ENCODE measurements at places on chromosomes 13 and 19.

DNA sequence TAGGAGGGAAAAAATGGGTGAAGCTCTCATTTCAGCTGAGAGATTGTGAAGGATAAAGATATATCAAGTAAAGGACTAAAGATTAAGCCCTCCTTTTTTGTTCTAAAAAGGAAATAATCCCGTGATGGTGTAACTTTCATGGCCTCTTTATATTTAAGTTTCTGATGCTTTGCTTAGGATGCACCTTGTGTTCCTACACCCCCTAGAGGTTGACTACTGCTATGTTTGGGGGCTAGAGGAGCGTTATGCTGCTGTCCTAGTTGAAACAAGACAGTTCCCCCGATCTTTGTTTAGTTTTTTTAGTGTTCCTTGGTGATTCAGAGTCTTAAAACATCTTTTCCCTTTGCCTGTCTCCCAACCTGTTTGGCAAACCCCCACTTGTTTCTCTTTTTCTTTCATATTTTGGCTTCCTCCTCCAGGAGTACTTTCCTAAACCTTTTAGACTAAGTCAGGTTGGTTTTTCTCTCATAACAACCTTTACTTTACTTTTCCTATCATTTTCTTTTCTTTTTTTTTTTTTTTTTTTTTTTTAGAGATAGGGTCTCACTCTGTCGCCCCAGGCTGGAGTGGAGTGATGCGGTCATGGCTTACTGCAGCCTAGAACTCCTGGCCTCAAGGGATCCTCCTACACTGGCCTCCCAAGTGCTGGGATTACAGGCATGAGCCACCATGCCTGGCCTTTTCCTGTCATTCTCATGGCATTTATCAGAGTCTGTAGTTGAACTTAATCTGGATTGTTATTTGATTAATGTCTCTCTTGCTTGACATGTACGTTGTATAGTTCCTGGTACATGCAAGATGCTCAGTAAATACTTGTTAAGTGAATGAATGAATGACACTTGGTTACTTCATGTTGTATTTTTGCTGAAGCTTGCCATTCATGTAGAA is 2.8 kb downstream of the UBA2 start:
- peak; percentile 58 for DNase-seq

- peak; percentile 89 for DNase-seq
Measured at GRCh38 chr19:13396250-13397080, 109.8 kb downstream of the CACNA1A start.

DNA sequence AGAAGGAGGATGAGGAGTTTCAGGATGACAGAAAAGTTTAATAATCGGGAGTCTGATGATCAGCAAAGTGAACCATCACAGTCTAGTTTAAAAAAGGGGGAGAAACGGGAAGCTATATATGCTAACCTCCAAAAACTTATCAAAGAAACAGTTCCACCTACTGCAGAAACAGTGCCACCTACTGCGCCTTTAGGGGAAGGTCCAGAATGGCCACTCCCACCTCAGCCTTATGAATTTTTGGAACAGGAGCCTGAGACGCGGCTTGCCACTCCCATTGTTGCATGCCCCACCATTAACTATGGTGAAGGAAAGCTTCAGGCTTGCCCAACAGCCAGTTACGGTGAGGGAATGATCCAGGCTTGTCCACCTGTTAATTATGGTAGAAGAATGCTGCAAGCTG is 929.0 kb downstream of the SLITRK6 start:
- DNase-seq = no peak

DNA sequence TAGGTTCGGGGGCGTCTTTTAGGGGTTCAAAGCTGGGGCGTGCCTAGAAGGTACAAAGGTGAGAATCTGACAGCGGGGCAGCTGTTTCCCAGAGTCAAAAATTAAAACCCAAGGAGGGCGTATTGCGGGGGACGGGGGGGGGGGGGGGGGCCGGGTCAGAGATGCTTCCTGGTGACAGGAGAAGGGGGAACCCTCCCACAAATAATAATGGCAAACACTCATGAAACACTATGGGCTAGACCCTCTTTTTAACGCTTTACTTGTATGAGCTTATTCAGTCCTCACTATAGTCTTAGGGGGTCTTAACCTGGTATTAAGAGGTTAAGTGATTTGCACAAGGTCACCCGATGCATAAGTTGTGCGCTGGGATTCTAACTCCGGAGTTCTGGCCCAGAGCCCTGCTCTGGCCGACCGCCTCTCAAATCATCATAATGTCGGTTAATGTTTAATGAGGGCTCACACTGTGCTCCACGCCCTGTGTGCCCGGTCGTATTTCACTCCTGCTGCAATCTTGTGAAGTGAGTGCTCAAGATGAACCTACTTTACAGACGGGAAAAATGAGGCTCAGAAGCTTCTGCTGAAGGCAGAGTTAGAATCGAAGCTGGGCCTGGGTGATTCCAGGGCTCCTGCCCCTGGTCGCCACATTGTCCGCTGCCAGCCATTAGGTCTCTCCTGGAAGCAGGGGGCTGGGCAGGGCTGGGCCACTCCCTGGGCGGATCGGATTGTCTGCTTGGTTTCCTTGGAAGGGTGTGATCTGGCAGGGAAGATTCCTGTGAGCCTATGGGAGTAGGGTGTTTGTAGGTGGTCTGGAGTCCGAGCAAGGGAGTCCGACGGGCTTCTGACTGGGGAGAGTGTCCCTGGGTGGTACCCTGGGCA is 964 bp downstream of the PAK4 start:
- DNase-seq = peak; percentile 91

- DNase-seq = no peak
Measured at GRCh38 chr13:50025436-50025835, 10.2 kb downstream of the KCNRG start.

DNA sequence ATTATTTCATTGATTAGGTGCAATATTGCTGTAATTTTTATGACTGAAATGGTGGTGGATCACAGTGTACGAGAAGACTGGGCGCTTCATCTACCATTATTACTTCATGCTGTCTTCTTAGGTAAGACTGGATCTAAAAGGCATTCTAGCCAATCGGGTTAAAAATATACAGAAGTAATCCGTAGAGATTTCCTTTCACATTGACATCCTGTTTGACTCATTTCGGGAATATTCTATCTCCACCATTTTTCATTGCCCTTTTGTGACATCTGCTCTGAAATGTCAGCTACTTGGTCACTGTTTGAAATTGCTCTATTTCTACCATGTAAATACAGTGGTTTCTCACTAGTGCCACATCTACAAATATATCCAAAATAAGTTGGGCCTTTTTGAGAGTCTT is 90.2 kb downstream of the ZAR1L start:
- DNase-seq = no peak

DNA sequence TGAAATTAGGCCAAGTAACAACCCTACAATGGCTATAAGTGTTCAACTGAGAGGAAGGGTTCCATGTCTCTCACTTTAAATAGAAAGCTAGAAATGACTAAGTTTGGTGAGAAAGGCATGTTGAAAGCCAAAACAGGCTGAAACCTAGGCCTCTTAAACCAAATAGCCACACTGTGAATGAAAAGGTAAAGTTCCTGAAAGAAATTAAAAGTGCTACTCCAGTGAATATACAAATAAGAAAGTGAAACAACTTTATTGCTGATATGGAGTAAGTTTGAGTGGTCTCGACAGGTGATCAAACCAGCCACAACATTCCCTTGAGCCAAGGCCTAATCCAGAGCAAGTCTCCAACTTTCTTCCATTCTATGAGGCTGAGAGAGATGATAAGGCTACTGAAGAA is 209.6 kb downstream of the KLF12 start:
- no peak for DNase-seq

GRCh38 chr19:1087813-1088415 is 7.3 kb downstream of the POLR2E start:
- DNase-seq = no peak

GRCh38 chr13:48961379-48961778 is 14.3 kb upstream of the FNDC3A start:
- DNase-seq = no peak

- no peak for DNase-seq
Measured at GRCh38 chr13:33817513-33817900, 442 bp upstream of the RFC3 start.

DNA sequence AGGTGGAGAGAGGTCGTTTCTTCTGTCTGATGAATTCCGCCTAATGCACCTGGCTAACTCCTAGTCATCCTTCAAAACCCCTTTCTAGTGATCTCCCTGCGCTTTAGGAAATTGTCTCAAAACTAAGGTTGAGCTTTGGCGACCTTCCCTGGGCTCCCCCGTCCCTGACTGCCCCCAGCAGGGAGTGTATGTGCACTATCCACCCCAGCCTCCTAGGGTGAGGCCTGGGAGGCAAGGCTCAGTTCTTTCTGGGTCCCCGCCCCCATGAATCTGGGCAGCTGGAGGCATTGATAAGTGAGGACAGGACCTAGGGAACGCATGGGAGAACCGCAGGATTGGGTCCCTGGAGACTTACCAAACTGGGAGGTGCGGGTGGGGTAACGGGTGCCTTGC is 378 bp downstream of the TLE6 start:
- no peak for DNase-seq

GRCh38 chr19:12987781-12988180 is 7.5 kb upstream of the NFIX start:
- DNase-seq = no peak

DNA sequence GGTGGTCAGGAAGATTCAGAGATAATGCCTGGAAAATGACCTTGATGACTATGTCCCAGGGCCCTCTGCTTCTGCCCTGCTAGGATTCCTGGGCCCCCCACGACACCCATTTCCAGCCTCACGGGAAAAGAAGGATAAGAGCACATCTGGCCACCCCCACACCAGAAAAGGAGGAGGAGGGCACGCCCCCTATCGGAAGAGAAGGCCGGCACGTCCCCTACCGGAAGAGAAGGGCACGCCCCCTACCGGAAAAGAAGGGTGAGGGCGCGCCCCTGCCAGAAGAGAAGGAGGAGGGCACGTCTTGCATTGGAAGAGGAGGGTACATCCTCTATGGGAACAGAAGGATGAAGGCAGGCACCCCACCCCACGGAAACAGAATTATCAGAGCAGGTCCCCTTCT is 84.3 kb downstream of the IER2 start:
- no peak for DNase-seq

- peak; percentile 34 for DNase-seq
Measured at GRCh38 chr13:109955598-109955997, 169.2 kb upstream of the IRS2 start.

GRCh38 chr13:52195401-52195837 is 36.0 kb upstream of the NEK3 start:
- DNase-seq = peak; percentile 67

GRCh38 chr19:20367811-20368294 is 197.7 kb downstream of the ZNF737 start:
- no peak for DNase-seq

GRCh38 chr13:28743020-28743419 is 24.2 kb upstream of the SLC46A3 start:
- DNase-seq = no peak

- DNase-seq = no peak
Measured at GRCh38 chr13:33078263-33078662, 62.0 kb downstream of the KL start.

- DNase-seq = peak; percentile 41
Measured at GRCh38 chr19:38270587-38271167, 6.3 kb downstream of the SPINT2 start.

- DNase-seq = no peak
Measured at GRCh38 chr19:29084266-29084665, 128.7 kb downstream of the UQCRFS1 start.

DNA sequence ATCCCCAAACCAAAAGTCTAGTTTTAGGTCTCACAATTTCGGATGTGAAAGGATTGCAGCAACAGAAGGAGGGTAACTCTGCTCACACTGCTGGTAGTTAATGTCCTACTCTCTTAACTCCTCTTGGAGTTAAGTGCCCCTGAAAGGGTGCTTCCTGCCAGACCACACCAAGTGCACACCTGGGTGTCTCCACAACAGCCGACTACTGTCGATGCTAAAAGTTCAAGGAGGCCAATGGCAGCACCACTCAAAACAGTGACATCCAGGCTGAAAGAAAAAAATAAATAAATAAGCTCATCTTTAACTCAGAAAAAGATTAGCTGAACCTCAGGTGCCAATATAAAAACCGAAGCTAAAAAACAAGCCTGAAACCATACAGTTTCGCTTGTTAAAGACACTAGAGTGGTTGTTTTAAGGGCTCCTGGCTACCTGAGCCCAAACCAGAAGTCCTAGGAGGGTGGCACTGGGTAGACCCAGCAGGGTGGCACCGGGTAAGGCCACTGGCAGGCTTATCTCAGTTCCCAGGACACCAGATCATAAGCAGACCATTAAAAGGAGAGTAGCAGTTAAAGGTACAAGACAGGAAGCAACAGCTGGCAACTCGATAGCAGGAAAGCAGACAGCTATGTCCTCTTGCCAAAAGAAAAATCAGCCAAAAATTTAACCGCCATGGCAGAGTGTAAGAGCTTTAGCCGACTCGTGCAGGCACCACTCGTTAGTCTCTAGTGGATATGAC is 39.3 kb downstream of the BRD4 start:
- DNase-seq = no peak

DNA sequence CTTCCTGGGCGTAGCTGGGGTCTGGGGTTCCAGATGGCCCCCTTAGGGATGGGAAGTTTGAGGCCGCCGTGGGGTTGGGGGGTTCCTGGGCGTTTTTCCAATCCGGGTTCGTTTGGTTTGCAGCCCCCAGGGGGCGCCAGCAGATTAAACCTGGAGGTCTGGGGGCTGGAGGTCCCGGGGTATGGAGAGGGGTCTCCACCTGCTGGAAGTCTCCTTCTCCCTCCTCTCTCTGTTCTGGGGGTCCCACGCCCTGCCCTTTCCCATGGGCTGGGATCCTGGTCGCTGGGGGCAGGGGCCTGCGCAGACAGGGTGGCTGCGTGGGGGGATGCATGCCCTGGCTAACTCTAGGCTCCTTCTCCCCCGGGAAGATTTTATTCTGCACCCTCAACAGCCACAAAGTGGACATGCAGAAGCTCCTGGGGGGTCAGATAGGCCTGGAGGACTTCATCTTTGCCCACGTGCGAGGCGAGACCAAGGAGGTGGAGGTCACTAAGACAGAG is 899 bp downstream of the GIPC3 start:
- no peak for DNase-seq

DNA sequence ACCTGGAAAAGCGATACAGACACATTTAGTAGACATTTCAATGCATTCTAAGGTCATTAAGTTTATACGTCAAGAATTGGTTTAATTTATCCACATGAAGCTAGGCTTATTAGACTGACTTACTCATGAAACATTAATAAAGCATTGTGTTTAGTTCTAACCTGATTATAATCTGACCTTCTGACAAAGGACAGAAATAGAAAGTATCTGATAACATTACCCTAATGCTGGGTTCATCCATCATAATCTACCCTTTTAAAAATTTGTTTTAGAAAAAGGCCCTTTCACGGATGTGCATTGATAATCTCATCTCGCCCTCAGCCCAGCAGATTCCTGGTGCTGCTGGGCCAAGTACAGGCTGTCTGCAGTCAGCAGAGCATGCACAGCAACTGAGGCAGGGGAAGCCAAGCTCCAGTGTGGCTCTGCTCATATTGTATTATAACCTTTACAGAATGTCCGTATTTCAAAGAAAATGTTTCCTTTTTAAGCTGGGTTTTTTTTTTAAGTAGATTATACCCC is 142.1 kb upstream of the MAB21L1 start:
- no peak for DNase-seq

GRCh38 chr13:113927661-113928581 is 46.0 kb downstream of the C13orf46 start:
- no peak for DNase-seq

GRCh38 chr19:22144394-22144793 is 52.4 kb downstream of the ZNF676 start:
- no peak for DNase-seq
